ENCODE measurements at places on chromosomes 16 and 17.

GRCh38 chr16:81520560-81521135 is 76.0 kb downstream of the CMIP start:
- no peak for DNase-seq

DNA sequence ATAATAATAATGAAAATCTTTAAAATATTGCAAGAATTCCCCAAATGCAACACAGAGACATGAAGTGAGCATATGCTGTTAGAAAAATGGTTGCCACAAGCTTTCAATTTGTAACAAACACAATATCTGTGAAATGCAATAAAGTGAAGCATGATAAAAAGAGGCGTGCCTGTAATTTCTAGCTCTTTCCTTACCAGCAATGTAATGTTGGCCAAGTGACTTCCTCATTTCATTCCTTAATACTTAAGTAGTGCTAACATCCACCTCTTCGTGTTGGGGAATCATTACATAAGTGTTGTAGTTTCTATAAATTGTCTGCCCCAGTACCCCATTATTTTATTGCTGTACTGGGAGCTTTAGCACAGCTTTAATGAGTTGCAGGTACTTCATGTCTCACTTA is 1192.0 kb upstream of the CDH8 start:
- no peak for DNase-seq

DNA sequence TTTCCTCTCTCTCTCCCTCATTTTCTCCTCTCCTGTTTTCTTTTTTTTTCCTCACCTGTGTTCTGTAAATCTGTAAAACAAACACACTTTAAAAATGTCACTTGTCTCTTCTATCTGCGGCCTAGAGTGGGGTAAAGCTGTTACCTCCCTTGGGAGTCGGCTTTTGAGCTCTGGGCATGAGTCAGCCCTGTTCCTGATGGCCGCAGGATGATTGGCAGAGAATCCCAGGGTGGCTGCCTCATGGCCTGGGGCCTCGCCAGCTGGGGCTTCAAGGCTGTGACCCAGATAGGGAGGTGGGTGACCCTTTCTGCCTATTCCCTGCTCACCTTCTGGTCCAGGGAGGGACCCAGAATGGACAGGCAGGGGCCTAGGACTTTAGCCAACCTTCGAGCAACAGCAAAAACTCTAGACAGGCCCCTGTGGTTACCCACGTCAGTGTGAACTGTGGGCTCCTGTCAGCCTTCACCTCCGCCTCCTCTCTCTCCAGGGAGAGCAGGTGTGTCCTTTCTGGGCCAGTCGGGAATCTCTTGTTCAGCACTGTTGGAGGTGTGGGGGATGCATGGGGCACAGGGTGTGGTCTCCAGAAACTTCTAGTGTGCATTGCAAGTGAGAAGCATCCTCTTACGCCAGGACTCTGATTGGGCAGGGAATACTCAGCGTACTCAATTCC is 87.4 kb downstream of the RAP1GAP2 start:
- DNase-seq = no peak

- peak; percentile 51 for DNase-seq
These were observed 74.8 kb upstream of the GRIN2A start for GRCh38 chr16:10256784-10257641.

DNA sequence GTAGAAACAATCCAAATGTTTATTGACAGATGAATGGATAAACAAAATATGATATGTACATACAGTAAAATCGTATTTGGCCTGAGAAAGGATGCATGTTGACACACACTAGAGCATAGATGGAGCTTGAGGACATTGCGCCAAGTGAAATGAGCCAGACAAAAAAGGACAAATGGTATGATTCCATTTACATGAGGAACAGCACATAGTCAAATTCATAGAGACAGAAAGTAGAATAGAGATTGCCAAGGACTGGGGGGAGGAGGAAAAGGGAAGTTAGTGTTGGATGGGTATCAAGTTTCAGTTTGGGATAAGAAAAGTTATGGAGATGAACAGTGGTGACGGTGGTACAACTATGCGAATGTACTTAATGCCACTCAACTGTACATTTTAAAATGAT is 47.9 kb downstream of the COPRS start:
- DNase-seq = no peak

DNA sequence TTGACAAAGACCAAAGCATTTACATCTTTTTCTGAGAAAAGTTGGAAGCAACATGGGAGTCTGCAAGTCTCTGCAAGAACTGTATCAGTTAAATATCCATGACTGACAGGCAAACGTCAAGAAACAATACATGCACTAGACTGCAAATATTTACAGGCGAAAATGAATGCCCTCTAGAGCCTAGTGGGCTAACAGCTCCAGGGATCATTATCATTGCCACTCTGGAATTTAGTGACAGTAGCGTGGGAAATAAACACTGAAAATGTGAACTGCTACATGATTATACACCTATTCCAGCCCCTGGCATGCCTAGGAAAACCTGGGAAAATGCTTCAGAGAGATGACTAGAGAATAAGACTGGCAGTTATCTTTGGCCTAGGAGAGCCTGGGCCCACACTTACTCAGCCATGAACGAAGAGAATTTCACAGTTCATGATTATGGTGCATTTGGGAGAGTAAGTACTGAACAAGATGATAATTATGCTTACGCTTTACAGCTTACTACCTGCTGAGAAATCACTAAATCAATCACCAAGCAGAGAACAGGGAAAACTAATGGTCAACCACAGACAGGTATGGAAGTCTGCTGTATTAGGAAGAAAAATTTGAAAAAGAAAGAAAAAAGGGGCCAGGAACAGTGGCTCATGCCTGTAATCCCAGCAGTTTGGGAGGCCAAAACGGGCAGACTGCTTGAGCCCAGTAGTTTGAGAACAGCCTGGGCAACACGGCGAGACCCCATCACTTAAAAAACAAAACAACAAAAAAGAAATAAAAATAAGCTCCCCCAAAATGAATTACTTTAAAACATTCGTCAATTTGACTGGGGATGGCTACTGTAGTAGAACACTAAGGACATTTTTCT is 66.6 kb upstream of the CLEC18B start:
- DNase-seq = no peak

DNA sequence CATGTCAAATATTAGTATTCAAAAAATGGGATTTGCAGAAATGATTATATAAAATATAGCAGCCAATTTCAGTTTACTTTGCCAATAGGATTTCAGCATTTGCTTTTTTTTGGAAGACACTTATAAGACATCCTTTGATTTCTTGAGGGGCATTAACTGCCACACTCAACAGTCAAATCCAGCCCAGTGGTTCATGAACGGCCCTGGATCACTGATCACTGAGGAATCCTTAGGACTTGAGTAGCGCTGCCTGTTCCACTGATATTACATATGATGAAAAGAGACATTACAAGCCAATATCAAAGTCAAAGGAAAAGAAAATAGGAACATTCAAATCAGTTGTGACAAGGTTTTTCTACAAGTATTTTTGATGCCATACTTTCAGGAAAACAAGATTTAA is 21.0 kb upstream of the YWHAE start:
- DNase-seq = no peak

GRCh38 chr16:49622084-49622390 is 233.9 kb downstream of the ZNF423 start:
- no peak for DNase-seq

GRCh38 chr16:58346831-58347371 is 45.4 kb upstream of the GINS3 start:
- no peak for DNase-seq

DNA sequence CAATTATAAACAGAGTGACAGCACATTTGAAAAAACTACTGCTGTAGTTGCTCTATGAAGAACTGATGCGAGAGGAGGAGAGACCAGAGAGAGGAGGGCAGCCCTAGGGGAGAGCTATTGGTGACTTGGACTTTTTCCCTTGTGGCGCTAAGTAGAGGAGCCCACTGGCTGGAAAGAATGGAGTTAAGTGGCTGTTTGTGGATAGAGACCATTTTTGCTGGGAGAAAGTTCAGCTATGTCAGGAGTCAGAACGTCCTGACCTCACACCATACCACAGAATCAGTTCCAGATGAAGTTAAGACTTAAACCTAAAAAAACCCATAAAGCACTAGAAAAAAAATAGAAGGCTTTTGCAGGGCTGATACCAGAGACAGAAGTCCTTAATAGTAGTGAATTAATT is 2.0 kb downstream of the POLR2A start:
- DNase-seq = no peak

DNA sequence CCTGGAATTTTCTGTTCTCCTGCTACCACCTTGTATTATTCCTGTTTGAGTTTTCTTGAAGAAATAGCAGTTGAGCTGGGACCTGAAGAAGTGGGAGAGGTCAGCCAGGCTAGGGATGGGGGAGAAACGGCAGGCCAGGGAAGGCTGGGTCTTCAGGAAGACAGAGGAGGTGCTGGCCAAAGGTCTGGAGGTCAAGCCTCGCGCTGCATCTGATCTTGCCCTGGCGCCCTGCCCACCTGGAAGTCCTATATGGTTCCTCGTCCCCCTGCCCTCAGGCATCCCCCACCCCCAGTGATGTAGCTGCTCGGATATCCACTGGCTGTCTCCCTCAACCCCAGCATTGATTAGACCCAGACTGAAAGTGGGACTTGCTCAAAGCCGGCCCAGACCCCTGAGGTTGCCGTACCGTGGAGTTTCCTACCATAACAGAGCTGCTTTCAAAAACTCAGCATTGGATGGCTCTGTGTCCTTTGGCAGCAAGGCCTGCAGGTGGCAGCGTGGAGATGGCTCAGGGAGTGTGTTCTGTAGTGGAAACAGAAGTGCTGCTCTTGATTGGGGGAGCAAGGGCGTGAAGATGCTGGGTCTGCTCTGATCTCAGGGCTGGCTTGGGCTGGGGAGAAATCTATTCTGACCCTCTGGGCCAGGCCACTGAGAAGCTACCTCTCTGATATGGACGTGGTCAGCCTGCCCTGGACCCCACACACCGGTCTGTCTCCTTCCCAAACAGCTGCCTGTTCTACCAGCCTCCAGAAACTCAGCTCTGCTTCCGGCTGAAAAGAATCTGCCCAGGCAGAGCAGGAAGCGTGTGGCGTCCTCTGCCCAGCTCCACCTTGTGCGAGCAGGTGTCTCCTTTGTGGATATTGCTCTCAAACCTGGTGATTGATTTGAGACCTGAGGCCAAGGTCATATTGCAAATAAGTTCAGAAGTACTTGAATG is 107.0 kb upstream of the CACNG5 start:
- DNase-seq = peak; percentile 51

DNA sequence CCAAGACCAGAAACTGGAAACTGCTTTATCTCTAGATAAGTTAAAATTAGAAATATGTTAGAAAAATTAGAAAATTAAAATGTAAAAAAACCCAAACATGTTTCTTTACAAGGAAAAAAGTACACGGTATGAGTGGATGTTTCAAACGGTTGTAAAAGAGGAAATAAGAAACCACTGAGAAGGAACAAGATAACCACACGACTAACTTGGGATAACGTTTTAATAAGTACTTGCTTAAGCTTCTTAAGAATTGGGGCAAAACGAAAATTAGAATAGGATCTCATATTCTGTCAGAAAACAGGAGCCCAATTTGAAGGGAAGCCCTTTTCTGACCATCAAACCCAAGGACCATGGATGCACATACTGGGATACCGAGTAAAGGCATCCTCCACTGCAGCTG is 31.0 kb downstream of the MBTPS1 start:
- peak; percentile 18 for DNase-seq

DNA sequence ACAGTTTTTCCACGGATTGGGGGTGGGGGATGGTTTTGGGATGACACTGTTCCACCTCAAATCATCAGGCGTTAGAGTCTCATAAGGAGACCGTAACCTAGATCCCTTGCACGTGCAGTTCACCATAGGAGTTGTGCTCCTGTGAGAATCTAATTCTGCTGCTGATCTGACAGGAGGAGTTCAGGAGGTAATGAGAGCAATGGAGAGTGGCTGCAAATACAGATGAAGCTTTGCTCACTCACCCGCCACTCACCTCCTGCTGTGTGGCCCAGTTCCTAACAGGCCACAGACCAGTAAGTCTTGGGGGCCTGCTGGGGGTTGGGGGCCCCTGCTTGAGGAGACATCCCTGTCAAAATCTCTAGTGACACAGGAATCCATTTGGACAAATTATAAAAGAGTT is 29.8 kb downstream of the SLC39A11 start:
- DNase-seq = no peak

GRCh38 chr16:48378836-48379235 is 6.4 kb downstream of the SIAH1 start:
- no peak for DNase-seq

DNA sequence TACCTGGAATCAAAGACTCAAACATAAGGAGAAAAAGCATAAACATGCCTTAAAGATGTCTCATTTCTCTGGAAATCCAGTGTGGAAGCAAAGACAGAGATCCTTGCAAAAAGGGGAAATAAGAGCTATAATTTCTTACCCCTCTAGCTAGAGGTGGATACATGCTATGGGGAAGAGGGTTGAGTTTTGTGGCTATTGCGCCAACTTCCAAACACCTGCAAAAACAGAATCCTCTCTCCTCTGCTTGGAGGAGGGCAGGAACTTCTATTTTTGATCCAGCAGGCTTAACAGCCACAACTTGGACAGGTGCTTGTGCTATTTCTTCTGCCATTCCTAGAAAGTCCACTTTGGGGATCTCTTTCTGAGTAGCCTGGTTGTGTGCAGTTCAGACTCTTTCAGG is 21.5 kb upstream of the NUDT7 start:
- no peak for DNase-seq

GRCh38 chr17:16215002-16215272 is 397 bp downstream of the NCOR1 start:
- no peak for DNase-seq

DNA sequence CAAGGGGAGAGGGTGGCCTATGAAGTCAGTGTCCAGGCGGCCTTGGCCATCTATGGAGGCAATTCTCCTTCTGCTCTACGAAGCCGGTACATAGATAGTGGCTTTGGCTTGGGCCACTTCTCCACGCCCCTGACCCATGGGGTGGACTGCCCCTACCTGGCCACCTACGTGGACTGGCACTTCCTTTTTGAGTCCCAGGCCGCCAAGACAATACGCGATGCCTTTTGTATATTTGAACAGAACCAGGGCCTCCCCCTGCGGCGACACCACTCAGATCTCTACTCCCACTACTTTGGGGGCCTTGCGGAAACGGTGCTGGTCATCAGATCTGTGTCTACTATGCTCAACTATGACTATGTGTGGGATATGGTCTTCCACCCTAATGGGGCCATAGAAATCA is 17.3 kb downstream of the AOC3 start:
- no peak for DNase-seq

DNA sequence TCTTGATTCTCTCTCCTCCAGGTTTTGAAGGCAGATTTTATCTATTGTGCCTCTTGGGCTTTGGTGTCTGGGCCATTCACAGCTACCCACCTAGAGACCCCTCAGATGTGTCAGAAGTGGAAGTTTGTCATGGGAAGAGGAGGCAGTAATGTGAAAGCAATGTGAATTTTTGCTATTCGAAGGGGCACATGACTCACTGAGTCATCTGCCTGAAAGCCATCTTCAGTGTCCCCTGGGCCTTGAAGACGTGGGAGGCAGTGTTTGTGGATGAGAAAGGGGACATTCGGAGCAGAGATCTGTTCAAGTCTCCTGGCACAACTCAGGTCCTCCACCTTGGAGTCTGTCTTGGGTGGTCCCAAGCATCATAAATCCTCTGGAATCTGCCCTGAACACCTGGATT is 530.2 kb downstream of the NPIPA7 start:
- DNase-seq = no peak

- DNase-seq = no peak
These were observed 715 bp downstream of the ENDOV start for GRCh38 chr17:80415626-80416137.

GRCh38 chr17:28563475-28563874 is 7.8 kb downstream of the PIGS start:
- no peak for DNase-seq

- DNase-seq = no peak
These were observed 143.1 kb downstream of the GSG1L start for GRCh38 chr16:27920391-27920891.
